CD14-positive monocyte (primary cell): ENCODE measurements at places on chromosomes 4 and X.

GRCh38 chr4:27702730-27703431, 842.2 kb downstream of the STIM2 start:
- DNase-seq = no peak

DNA sequence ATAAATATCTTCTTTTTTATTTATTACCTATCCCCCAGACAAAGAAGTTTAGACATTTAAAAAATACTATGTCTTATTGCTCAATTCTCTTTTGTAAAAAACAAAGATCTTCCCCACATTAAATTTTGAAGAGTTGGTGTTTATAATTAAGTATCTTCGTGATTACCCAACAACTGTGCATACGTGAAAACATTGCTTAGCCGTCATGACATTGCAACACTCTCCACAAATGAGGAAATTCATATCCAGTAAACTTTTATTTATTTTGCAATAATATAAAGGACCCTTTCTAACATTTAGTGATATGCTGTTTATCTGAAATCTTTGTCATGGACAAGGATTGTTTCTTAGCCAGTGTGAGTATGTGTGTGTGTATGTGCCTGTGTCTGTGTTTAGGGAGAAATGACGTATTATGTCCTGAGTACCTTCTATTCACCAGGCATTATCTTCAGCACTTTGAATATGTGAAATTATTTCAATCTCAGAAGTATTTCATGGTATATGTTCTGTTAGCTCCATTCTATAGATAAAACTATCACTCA, 26.1 kb upstream of the EREG start:
- peak; percentile 95 for DNase-seq

DNA sequence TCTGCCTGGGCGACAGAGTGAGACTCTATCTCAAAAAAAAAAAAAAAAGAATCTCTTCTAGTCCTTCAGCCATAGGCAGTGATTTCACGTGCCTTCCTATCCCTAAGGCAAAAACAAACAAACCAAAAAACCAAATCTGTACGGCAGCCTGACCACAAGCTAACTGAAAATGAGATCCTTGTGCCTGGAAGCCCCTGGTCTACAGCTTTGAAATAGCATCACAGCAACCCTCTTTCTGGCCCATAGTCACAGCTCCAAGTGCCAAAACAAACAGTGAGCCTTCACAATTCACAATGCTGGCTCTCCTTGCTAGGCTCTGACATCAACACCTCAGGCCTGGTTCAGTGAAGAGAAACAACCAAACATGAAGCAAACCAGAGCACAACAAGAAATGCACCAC, 46.1 kb downstream of the TMEM150C start:
- DNase-seq = no peak

DNA sequence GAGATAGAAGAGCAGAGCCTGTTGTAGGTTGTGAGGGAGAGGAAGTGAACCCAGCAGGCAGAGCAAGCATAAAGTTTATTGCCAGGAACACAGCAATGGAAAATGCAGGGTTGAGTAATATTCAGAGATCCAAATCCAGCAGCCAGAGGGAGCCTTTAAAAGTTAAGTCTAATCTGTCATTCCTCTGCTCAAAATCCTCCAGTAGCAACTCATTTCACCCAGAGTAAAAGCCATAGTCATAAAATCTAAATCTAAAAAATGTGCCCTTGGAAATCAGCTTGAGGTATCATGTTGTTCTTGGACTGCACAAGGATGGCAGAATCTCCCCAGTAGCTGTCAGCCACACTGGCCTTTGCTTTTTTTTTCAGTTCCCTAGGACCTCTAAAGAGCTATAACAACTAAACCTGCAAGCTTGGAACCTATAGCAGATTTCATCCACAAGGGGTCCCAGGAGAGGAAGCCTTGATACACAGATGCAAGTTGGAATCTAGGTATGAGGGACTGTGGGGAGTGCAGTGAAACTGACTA, 62.9 kb upstream of the FRAS1 start:
- no peak for DNase-seq

DNA sequence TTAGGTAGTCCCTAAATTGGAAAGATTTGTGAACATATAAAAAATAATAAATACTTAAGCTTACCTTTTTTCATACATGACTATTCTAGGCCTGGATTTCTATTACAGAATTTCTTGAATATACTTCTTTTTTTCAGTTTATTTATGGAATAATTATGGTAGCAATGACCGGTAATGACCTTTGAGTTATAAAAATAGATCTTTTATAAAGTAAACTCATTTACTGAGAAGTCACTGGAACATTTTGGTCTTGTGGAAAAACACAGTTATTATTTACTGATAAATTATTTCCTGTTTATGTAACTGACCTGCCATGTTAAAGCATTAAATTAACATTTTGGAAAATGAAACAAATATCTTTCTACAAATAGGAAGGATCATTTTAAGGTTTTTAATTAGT, 80.4 kb upstream of the RASGEF1B start:
- no peak for DNase-seq

GRCh38 chrX:46279214-46279924, 265.9 kb downstream of the ZNF674 start:
- no peak for DNase-seq

DNA sequence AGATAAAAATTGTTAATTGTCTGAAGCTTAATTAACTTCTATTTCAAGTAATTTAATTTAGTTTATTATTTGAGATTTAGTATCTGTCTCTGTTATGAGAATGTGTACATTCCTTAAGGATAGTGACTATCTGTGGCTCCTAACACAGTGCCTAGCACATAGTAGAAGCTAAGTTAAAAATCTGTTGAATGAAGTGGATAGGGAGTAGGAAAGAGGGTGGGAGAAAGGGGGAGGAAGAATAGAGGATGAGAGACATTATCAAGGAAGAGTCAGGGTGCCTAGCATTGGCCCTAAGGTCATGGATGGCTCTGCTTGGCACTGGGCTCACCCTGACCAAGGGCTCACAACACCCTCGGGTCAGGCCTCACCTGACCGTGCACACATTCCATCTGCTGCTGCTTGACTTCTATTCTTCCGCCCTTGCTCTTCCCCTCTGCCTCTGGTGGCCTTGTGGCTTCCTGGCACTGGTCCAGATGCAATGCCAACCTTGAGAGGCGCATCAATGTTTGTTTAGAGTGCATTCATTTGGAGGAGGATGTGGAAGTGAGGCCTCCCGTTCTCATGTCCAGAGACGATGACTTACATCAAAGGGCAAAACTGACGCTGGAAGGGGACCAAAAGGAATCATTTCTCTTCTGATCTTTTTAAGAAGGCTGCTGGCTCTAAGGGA, 42.3 kb downstream of the TRIM2 start:
- no peak for DNase-seq

GRCh38 chr4:15901998-15902397, 36.5 kb downstream of the FGFBP1 start:
- peak; percentile 47 for DNase-seq

- no peak for DNase-seq
Measured at GRCh38 chr4:143555676-143556075, 42.2 kb downstream of the SMARCA5 start.

GRCh38 chrX:109535578-109535977, 1.1 kb upstream of the NXT2 start:
- no peak for DNase-seq
